ENCODE measurements at places on chromosomes 2 and 18. TPM values are rescaled to one million over a fixed set of nuclear protein-coding genes. Genes with fewer than 3 reads are reported as not detected.

GCC2 gene
- 8.6 TPM for total RNA-seq

CAPN14 gene
- total RNA-seq: not detected

RGPD3 gene
- 0.13 TPM for total RNA-seq

ZSWIM2 gene
- not detected for total RNA-seq

IGFBP5 gene
- total RNA-seq: 0.33 TPM

GIGYF2 gene
- 28.2 TPM for total RNA-seq

FOXI3 gene
- not detected for total RNA-seq

HRH4 gene
- total RNA-seq: not detected

POTEE gene
- not detected for total RNA-seq

TUBA3E gene
- not detected for total RNA-seq

KLHL30 gene
- total RNA-seq: not detected

ERCC3 gene
- 19.8 TPM for total RNA-seq

TMEM247 gene
- total RNA-seq: not detected

CARF gene
- 1.3 TPM for total RNA-seq

TPO gene
- not detected for total RNA-seq

CLASP1 gene
- 38.6 TPM for total RNA-seq

RSAD2 gene
- total RNA-seq: 15.7 TPM

MYO7B gene
- total RNA-seq: 0.27 TPM

FBXO36 gene
- total RNA-seq: 2.6 TPM

CHRNA1 gene
- 0.07 TPM for total RNA-seq

PROC gene
- not detected for total RNA-seq

UPP2 gene
- total RNA-seq: not detected

SCYGR4 gene
- not detected for total RNA-seq

HSPD1 gene
- total RNA-seq: 227 TPM

GPR75 gene
- total RNA-seq: 0.94 TPM

LOXL3 gene
- 0.94 TPM for total RNA-seq

DLX2 gene
- not detected for total RNA-seq

SATB2 gene
- 4.5 TPM for total RNA-seq

RIT2 gene
- not detected for total RNA-seq

AP1S3 gene
- 3.7 TPM for total RNA-seq

LOXHD1 gene
- total RNA-seq: not detected

ASB18 gene
- total RNA-seq: not detected

ATRAID gene
- total RNA-seq: 156 TPM

WDSUB1 gene
- total RNA-seq: 4.7 TPM

DSG4 gene
- not detected for total RNA-seq

IL36G gene
- not detected for total RNA-seq

RAB6C gene
- not detected for total RNA-seq

PAX8 gene
- 2.1 TPM for total RNA-seq

CNDP1 gene
- total RNA-seq: not detected

MAPK4 gene
- total RNA-seq: not detected
